DND-41 (cell line): ENCODE measurements at places on chromosomes 5 and 9.

GRCh38 chr5:54616518-54617220 is 99.1 kb downstream of the SNX18 start:
- DNase-seq = no peak

DNA sequence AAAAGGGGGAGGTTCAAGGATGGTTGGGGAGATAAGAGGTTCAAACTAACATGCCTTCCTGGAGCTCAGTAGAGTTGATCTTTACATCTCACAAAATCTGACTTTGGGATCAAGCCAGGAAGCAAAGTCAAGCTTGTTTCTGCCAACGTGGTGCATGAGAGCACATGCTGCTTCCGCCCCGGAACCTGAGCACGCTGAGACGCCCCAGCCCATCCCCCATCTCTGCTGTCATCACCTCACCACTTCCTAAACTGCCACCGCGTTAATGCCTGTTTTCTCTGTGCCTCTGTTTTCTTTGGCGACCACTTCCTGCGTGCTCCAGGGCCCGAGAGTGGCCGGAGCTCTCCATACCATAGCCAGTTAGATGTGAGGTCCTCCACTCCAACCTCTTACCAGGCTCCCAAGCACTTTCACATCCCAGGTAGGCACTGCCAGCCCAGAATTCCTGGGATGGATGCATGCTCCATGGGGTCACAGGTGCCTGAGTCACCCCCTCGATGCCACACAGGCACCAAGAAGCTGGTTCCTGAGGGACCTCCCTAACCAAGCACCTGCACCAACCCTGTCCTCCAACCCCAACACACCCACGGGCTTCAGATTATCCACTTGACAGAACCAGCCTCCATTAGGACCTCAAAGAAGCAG is 31.2 kb upstream of the AFAP1L1 start:
- DNase-seq = no peak

DNA sequence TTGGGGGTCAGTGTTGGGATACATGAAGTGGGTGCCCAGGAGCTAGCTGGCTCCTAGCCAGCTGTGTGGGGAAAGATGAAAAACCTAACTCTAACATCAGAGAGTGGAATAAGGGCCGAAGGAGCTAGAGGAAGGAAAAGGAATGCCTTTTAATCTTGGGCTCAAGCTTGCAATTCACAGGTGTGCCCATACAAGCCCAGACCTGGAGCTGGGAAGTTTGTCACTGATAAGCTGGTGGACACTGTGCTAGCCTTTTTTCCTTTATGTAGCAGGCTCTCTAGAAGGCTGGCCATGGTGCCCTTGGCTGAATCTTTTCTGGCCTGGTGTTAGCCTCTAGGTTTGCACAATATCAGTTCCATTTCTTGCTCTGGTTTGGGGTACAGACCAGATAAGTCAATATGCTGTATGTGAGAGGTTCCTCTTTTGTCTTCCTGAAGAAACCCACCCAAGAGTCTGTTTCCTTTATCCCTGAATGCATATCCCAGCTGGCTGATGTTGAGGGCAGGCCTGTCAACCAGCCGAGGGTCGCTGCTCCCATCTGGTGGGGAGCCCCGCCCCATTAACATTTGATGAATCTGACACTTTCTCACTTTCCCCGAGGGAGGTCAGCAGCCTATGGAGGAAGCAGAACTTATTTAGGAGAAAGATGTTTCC is 92.4 kb upstream of the CXCL14 start:
- DNase-seq = no peak

DNA sequence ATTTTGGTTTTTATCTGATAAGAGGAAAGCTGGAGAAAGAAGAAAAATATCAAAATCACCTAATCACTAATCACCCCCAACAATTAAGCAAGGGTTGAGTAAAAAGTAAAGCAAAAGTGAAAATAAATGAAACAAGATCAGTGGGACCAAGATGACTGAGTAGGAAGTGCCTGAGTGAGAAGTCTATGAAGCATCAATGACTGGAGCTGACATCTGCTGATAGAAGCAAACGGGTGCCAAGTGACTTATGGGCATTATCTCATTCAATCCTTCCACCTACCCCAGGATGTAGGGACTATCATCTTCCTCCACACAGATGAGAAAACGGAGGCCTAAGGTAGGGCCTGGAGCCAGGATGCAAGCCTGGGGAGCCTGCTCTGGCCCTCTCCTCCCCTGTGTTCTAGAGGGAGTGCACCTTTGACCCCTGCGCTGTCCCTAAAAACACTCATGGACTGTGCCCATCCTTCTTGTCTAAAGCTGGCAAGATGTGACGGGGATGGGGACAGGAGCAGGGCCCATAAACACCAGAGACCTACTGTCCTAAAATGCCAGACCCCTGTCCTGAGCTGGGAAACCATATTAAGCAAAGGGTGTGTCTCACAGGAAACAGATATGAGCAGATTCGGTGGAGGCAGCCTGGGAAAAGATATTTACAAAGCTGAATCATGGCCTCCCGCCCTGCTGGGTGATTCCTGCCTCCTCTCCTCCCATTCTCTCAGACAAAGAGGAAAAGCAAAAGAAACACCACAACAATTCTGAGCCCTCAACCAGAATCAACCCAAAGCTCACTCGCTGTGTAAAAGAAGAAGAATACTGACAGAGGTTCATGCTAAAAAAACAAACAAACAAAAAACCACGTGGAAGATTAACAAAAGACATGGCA is 116.0 kb downstream of the AUH start:
- no peak for DNase-seq

GRCh38 chr5:127746756-127747155 is 43.6 kb downstream of the CCDC192 start:
- no peak for DNase-seq

- no peak for DNase-seq
Measured at GRCh38 chr9:78091731-78092130, 60.1 kb upstream of the GNAQ start.

GRCh38 chr5:103927739-103928138 is 365.1 kb upstream of the NUDT12 start:
- DNase-seq = no peak

DNA sequence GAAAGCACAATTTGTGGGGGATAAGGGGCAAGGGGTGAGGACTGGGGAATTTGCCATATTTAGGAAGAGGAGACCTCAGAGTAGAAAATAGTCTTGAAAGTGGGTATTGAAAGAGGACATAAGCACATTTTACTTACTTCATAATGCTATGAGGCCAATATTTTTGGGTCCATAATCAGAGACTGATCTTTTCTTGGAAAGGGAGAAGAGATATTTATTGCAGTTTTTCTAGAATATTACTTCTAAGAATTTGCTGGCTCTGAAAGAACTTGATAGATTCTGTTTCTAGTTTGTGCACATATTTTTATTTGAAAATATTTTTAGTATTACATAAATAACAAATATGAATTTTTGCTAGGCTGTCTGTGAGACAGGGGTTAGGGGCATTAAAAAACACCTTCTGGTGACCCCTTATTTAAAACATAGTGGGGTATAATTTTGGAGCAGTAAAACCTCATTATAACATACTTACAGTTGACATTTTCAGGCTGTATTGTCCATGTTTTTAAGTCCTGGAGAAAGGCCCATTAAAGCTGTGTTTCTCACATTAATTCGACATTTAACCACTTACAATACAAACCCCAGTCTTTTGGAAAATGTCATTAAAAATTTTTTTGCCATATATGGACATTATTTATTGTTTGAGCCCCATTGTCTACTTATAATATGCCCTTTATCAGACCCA is 118.9 kb upstream of the NFIB start:
- no peak for DNase-seq

DNA sequence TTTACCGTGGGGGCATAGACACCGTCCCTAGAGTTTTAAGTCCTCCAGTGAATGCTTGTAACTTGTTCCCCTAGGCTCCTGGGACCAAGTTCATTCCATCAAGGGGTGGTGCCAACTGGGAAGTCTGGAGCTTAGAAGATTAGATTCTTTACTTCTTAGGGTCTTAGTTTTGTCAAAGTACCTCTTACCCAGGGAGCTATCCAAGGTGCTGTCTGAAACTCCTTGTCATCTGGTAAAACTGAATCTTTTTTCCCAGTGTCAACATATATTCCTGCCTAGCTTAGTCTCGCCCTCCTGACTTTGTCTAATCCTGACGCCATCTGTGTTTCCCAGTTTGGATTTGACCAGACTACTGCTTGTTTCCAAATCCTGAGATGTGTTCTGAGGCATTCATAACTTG is 41.6 kb downstream of the MAMDC2 start:
- DNase-seq = no peak

- no peak for DNase-seq
Measured at GRCh38 chr9:113316030-113316429, 12.9 kb upstream of the RNF183 start.

DNA sequence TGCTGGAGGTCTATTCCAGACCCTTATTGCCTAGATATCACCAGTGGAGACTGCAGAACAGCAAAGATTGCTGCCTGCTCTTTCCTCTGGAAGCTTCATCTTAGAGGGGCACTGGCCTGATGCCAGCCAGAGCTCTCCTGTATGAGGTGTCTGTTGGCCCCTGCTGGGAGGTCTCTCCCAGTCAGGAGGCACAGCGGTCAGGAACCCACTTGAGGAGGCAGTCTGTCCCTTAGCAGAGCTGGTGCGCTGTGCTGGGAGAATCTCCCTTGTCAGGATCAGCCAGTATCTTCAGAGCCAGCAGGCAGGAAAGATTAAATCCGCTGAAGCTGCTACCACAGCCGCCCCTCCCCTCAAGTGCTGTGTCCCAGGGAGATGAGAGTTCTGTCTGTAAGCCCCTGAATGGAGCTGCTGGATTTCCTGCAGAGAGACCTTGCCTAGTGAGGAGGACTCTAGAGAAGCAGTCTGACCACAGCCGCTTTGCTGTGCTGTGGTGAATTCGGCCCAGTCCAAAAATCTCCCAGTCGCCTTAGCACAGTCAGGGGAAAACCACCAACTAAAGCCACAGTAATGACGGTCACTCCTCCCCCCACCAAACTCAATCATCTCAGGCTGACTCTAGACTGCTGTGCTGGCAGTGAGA is 124.1 kb downstream of the JAKMIP2 start:
- DNase-seq = no peak

GRCh38 chr5:61327760-61328753 is 4.0 kb upstream of the ZSWIM6 start:
- DNase-seq = no peak

- no peak for DNase-seq
Measured at GRCh38 chr5:38400365-38400764, 142.0 kb downstream of the EGFLAM start.

- no peak for DNase-seq
Measured at GRCh38 chr9:99431103-99431502, 209.0 kb downstream of the SEC61B start.

DNA sequence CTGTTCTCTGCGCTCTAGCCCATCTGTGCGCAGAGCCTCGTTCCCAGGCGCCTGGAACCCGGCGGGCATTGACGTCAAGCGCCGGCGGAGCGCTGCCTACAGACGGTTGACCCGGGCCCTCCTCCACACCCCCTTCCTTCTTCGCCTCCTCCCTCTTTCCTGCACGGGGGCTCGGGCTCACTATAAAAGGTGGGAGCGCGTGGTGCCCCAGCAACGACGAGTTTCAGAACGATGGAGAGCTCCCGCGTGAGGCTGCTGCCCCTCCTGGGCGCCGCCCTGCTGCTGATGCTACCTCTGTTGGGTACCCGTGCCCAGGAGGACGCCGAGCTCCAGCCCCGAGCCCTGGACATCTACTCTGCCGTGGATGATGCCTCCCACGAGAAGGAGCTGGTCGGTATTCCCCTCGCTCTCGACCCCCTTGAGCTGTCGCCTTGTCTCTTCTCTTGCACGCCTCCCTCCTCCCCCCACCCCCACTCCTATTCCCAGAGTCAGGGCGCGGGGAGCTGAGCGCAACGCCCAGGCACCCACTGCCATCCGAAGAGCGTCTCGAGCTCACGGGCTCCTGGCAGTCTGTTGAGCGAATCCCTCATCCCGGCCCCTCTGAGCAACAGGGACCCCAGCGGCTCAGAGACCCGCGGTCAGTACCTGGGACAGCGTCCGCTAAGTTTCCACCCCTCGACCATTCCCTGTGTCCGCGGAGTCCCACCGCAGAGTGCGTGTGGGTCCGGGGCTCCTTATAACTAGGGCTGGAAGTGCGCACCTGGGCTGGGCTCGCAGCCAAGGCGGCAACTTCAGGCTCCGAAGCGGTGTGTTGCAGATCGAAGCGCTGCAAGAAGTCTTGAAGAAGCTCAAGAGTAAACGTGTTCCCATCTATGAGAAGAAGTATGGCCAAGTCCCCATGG is at the start of gene CARTPT:
TSS of gene CARTPT (plus strand) at position 213 of the 902 bp plus-strand sequence. CDS start at position 232, 19 bp downstream.
- no peak for DNase-seq

DNA sequence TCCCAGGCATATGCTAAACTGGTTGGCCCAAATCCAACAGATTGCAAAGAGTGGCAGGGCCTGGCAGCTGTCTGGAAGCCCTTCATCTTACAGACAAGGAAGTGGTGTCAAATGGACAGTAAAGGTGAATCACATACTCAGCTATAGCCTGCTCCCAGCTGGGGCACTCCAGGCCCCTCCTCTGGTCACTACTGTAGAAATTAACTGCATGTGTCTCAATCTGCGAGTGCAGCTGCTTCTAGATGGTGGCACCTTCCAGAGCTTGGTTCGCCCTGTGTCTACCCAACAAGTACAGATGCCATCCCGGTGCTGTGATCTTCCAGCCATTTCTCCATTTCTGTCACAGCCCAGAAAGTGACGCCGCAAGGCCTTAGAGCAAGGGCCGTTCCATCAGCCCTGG is 50.2 kb downstream of the OTULIN start:
- no peak for DNase-seq

- DNase-seq = no peak
Measured at GRCh38 chr5:135600152-135600570, 21.4 kb upstream of the CXCL14 start.

DNA sequence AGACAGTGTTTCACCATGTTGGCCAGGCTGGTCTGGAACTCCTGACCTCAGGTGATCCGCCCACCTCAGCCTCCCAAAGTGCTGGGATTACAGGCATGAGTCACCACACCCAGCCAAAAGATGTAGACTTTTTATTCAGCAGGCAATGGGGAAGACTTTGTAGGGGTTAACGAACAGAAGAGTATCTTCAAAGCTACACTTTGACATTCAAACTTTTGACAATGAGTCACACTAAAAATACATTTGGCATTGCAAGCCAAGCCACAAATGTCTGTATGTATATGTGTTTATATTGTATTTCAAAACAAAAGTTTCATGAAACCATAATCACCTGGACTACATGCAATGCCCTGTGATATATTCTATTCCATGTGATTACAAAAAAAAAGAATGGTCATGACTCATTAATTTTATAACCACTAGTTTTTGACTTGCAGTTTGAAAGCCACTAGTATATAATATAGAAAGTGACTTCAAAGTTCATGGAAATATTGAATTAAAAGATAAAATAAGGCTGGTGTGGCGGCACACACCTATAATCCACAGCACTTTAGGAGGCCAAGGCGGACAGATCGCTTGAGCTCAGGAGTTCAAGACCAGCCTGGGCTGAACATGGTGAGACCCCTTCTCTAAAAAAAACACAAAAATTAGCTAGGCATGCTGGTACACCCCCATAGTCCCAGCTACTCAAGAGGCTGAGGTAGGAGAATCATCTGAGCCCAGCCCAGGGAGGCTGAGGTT is 8.3 kb downstream of the DIMT1 start:
- DNase-seq = no peak

GRCh38 chr9:87667164-87667738 is 58.7 kb upstream of the CTSL start:
- peak; percentile 16 for DNase-seq
